ENCODE measurements at places on chromosomes 12 and 14. TPM values are rescaled to one million over a fixed set of nuclear protein-coding genes. Genes with fewer than 3 reads are reported as not detected.

The SLC25A47 gene
- not detected for total RNA-seq

The SRP54 gene
- 111 TPM for total RNA-seq

The DCAF5 gene
- 19.4 TPM for total RNA-seq

The FAM90A1 gene
- 0.09 TPM for total RNA-seq

The CINP gene
- 43.7 TPM for total RNA-seq

The MYH6 gene
- not detected for total RNA-seq

The SNAPC1 gene
- total RNA-seq = 23.8 TPM

The GPX2 gene
- not detected for total RNA-seq

The KLRB1 gene
- not detected for total RNA-seq

The EAPP gene
- total RNA-seq = 30.2 TPM

The CFAP73 gene
- total RNA-seq = not detected

The DNAJC22 gene
- total RNA-seq = 1.2 TPM

The FAM222A gene
- 0.30 TPM for total RNA-seq

The LRCOL1 gene
- total RNA-seq = not detected

The IRAK3 gene
- 11.6 TPM for total RNA-seq

The GPD1 gene
- not detected for total RNA-seq

The PUS7L gene
- total RNA-seq = 25.5 TPM

The IGF1 gene
- total RNA-seq = under 0.01 TPM

The ARHGEF40 gene
- total RNA-seq = 50.5 TPM

The SELPLG gene
- total RNA-seq = 0.89 TPM

The PTPRQ gene
- 2.9 TPM for total RNA-seq

The ADAMTS20 gene
- total RNA-seq = 0.14 TPM

The SOS2 gene
- total RNA-seq = 22.9 TPM

The IFI27 gene
- total RNA-seq = 34.1 TPM

The TMEM30B gene
- total RNA-seq = not detected

The CACNA1C gene
- 2.5 TPM for total RNA-seq

The EEA1 gene
- total RNA-seq = 26.7 TPM

The ACOT6 gene
- not detected for total RNA-seq

The GLT1D1 gene
- total RNA-seq = not detected

The B4GALNT1 gene
- total RNA-seq = 3.3 TPM

The RPL10L gene
- total RNA-seq = not detected

The CABP1 gene
- 4.2 TPM for total RNA-seq

The DYNC1H1 gene
- 558 TPM for total RNA-seq

The TMEM229B gene
- total RNA-seq = 2.4 TPM

The TAS2R42 gene
- total RNA-seq = not detected

The WNT1 gene
- not detected for total RNA-seq

The CD163L1 gene
- total RNA-seq = 0.46 TPM

The EXOC3L4 gene
- not detected for total RNA-seq

The ALDH1L2 gene
- total RNA-seq = 80.1 TPM

The TAS2R31 gene
- 10.9 TPM for total RNA-seq

The OTX2 gene
- not detected for total RNA-seq

The HSPA2 gene
- total RNA-seq = 33.0 TPM

The LRP1-AS gene
- not detected for total RNA-seq

The WSCD2 gene
- not detected for total RNA-seq

The SOAT2 gene
- not detected for total RNA-seq

The ZDHHC22 gene
- total RNA-seq = not detected

The KRT85 gene
- not detected for total RNA-seq

The TSPAN11 gene
- under 0.01 TPM for total RNA-seq

The KRT79 gene
- total RNA-seq = not detected

The HOXC9 gene
- total RNA-seq = 4.3 TPM

The FLVCR2 gene
- 0.59 TPM for total RNA-seq

Measured in smooth muscle cell of the umbilical artery (primary cell).